ENCODE measurements at places on chromosomes 7 and 10.

DNA sequence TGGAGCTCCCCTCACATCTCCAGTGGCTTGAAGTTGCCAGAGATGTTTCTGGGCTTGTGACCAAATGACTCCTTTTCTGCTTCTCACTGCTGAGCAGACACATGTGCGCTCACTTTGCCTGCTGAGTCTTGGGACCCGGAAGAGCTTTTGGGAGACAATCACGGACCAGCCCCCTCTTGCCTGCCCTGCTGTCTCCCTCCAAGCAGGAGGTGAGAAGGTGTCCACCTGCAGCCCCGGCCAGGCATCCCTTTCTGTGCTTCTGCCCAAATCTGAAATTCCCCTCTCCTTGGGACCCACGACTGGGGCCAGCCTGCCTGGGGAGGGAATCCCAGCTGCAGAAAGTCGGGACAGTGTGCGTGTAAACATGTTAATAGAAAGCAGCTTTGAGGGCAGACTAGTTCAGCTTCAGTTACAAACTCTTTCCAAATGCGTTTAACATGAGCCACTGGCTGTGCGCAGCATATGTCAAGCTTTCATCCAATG lies 31.7 kb downstream of the HTRA1 start:
- no peak for DNase-seq

DNA sequence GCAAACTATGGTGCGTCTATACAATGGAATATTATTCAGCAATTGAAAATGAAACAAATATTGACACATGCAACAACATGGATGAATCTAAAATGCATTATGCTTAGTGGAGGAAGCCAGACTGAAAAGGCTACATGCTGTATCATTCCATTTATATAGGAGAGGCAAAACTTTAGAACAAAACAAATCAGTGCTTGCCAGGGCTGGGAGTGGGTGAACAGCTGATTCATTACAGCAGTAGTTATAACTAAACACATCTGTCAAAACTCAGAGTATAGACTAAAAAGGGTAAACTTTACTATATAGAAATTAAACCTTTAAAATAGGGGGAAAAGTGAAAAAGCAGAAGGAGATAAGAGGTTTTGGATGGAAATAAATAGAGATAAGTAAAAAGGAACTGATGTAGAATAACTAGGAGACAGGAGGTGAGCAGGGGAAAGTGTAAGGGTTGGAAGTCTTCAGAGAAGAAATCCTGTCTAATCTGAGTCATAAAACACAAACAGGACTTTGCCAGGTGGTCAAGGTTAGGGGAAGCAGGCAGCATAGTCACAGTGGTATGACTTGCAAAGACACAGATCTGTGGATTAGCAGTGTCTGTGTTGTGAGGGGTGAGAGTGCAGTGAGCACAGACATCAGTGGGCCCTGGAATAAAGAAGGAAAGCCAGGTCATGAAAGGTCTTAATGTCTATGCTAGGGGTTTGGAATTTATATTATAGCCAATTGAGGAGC lies 349.8 kb downstream of the PHTF2 start:
- no peak for DNase-seq

DNA sequence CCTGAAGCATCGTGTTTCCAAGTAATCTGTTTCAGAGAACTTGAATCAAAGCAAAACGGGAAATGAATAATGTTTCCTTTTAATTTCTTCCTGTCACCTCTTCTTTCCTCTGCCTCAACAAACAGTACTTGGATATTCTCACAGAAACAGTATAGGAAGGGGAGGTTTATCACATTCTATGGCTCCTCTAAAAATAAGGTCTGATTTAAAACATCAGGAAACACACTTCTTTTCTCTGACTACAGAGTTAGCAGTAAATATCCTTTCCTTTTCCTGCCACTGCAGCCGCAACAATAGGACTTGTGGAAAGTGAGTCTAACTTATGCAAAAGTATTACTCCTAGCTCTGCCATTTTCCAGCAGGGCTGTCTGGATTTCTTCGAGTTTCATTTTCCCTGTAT lies 62.3 kb downstream of the CH25H start:
- DNase-seq = no peak

GRCh38 chr10:14439451-14440259 lies 108.9 kb upstream of the FRMD4A start:
- no peak for DNase-seq

DNA sequence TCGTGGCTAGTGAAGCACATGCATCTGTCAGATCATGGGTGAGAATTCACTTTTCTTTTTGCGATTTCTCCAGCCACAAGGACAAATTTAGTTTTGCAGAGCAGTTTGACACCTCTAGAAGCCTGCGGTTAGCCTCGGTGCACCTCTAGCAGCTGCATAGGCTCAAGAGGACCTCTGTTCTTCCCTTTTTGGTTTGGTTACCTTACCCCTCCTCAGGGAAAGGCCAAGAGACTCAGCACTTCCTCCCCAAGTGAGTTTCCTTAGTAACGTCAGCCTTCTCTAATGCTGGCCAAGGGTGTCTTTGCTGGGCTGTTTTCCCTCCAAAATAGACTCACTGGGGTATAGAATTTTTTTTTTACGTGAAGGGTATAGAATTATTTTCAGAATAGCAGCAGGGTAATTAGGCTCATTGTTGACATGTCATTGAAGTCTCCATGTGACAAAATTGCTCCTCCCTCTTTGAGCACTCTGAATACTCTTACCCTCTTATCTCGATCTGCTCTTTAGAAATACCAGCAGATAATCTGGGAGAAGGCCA lies 97.8 kb downstream of the AUTS2 start:
- DNase-seq = no peak

DNA sequence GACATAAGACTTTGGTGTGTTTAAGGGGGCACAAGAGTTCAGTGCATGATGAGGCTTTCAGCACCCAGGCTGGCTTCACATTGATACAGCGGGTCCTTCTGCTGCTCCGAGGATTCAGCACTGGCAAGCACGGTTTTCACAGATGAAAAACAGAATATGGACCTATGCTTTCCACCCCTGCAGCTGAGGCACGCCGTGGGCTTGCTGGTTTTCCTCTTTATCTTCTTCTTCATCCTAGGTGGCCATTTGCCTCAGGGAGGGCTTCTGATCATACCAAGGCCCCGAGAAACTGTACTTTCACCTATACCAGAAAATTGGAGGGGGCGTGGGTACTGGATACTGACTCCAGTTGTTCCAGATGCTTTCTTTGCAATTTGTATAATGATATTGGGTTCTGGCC lies 277.1 kb upstream of the ZNF32 start:
- DNase-seq = no peak

DNA sequence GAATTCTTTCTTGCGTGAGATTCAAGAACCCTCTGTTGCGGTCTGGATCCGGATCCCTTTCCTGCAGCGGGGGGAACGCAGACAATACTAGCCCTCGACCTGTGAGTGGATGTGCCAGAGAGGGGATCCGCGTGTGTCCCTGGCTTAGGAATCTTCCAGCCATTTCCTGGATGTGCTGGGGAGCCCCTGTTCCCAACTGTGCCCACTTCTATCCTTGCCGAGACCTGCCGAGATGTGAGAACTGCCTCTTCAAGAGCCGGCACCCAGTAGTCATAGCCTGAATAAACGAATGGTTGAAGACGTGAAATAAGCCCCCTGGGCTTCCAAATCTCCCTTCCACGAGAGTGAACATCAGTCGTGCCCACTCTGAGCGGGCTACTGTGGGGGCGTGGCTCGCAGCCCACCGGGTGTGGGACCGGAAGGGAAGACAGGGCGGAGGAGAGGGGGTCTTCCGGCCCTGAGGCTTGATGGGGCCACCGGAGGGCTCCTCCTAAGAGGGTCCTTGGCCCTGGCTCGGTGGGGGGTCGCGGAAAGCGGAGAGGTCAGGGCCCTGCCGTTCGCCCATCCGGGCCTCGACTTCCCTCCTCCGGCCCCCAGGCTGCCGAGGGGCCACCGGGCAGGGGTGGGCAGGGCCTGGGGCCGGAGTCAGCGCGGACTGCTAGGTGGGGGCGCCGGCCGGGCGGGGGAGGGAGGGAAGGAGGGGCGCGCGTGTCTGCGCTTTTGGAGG lies 1.3 kb upstream of the CCDC136 start:
- no peak for DNase-seq

DNA sequence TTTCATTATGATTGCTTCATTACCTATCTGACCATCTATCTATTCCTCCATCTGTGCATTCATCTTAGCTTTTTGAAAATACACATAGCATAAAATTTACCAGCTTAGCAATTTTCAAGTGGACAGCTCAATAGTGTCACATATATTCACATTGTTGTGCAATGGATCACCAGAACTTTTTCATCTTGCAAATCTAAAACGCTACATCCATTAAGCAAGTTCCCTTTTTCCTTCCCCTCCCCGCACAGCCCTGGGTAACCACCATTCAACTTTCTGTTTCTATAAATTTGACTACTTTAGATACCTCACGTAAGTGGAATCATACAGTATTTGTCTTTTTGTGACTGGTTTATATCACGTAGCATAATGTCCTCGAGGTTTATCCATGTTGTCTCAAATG lies 78.0 kb upstream of the ADRB1 start:
- no peak for DNase-seq

DNA sequence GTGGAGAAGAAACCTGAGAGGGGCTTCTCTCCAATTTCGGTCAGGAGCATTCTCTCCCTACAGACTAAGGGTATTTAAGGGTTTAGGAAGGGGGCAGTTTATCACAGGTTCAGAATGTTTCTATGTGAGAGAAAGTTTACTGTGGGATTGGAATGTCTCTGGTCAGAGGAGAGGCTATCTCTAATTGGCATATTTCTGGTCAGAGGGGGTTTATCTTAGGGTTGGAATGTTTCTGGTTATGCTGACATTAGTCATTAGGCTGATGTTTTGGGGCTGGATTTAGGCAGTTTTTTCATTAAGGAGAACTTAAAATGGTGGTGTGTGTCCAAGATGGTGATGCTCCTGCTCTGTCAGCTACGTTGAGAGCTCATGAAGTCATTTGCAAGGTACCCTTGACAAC lies 758.0 kb downstream of the TYW1 start:
- no peak for DNase-seq

GRCh38 chr7:115356139-115356746 lies 434.3 kb downstream of the MDFIC start:
- DNase-seq = peak; percentile 13

DNA sequence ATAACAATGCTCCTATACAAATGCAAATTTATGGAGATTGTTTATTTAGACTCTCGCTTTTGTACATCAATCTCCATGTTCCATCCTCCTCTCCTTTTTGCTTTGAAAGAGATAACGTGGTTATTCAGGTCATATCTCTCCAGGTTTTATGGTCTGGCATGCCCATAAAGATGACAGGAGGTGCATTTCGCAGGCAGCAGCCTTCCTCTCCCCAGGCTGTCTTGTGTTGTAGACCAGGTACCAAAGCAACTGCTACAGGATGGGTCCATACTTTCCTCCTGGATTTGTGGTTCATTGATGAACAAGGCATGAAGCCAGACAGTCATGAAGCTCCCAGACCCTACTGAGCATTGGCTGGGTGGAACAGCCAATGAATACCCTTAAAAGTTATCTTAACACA lies 400.2 kb upstream of the NPVF start:
- no peak for DNase-seq

DNA sequence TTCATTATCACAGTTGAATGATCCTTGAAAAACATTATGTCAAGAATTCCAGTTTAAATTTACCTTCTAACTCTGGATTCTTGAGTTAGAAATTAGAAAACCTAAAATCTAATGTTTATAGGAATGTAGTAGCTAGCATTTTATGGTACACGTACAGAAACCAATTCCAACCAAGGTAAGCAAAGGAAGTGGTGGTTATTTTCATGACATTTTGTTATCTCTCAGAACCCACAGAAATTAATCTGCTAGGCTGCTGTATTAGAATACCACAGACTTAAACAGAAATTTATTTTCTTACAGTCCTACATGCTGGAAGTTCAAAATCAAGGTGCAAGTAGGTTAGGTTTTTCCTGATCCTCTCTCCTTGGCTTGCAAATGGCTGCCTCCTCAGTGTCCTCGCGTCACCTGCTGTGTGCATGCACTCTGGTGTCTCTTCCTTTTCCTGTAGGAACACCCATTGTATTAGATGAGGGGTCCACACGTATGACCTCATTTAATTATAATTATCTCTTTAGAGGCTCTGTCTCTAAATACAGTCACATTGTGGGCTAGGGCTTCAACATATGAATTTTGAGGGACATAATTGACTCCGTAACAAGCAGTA lies 8.5 kb upstream of the CSTF2T start:
- DNase-seq = no peak

DNA sequence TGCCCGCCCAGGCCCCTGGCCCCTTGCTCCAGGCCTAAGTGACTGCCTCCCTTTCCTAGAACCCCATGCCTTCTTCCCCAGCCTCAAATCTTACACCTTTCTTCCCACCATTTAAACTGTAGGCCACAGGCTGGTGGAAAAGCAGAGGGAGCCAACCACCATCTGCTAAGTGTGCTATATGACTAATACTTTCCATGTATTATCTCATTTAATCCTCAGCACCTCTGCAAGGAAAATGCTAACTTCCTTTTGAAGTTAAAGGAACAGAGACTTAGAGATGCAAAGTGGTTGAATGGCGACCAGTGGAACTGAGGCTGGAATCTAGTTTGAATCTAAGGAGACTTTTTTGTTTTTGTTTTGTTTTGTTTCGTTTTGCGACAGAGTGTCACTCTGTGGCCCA lies 17.8 kb upstream of the MTPAP start:
- DNase-seq = no peak
